COR-L47 (cell line): ENCODE measurements at places on chromosomes 7 and 10.

GRCh38 chr7:128204455-128204854 lies 36.6 kb upstream of the LEP start:
- DNase-seq, result no peak

DNA sequence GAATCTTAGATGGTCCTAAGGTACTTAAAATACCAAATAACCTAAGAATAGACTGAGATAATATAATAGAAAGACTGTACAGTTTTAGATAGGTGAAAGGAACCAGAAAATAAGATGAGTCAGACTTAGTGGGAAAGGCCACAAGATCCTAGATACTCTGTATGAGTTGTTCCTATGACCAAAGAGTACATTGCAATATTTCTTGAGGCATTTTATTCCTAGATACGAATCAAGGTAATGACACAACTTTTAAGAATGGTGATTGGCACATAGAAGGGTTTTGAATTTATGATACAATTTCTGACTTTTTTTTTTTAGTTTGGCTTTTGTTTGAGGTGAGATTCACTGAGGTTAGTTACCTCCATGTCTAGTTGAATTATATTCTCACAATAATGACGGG lies 30.2 kb downstream of the MGAM start:
- no peak for DNase-seq

DNA sequence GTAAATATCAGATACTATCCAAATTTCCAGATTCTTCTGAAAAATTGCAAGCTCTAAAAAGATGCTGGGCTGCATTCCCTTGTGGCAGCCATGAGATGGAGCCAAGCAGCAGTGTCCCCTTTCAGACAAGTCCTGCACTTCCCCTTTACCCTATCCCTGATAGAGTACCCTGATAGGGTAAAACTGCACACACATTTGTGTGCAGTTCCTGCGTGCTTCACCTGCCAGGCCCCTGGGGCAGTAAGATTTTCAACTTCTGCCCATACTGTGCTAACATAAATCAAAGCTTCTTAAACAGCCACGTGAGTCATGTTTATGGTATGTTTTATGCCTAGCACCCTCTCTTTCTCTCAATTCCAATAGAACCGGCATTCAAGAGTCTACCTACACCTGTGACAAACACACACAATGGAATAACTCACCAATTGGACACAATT lies 52.2 kb downstream of the IFIT5 start:
- DNase-seq, result no peak

- DNase-seq, result no peak
Observed at GRCh38 chr7:51141451-51142003, 175.1 kb downstream of the COBL start.

GRCh38 chr7:85719981-85720953 lies 533.4 kb upstream of the SEMA3D start:
- no peak for DNase-seq

GRCh38 chr10:43931308-43931930 lies 282.7 kb upstream of the ZNF32 start:
- no peak for DNase-seq

DNA sequence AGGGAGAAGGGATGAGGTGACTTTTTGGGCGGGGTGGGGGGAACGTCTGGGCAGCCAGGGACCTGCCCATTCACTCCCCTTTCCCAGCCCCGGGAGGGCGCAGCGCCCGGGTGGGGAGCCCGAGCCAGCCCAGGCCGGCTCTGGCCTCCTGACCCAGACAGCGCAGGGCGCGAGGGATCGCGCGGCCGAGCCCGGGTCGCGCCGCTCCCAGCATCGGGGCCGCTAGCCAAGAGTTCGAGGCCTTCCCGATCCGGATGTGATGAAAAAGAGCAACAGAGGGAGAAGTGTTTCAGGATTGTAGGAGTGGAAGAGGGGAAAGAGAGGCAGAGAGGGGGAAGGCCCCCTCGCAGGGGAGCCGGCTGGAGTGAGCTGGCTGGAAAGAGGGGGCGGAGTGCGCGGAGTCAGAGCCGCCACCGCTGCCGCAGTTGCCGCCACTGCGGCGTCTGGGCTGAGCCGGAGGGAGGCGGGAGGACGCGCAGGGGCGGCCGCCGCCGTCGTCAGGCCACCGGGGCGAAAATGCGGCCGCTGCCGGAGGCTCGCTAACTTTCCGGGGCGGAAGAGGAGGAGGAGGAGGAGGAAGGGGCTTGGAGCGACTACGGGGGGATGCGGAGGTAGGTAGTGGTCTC lies at the start of gene MDFIC:
TSS of gene MDFIC (plus strand) at position 69 of the 626 bp plus-strand sequence. CDS start 940 bp downstream, outside the sequence.
- DNase-seq, result peak; percentile 14
